NCI-H2107 (cell line): ENCODE measurements at places on chromosomes 13 and 19.

DNA sequence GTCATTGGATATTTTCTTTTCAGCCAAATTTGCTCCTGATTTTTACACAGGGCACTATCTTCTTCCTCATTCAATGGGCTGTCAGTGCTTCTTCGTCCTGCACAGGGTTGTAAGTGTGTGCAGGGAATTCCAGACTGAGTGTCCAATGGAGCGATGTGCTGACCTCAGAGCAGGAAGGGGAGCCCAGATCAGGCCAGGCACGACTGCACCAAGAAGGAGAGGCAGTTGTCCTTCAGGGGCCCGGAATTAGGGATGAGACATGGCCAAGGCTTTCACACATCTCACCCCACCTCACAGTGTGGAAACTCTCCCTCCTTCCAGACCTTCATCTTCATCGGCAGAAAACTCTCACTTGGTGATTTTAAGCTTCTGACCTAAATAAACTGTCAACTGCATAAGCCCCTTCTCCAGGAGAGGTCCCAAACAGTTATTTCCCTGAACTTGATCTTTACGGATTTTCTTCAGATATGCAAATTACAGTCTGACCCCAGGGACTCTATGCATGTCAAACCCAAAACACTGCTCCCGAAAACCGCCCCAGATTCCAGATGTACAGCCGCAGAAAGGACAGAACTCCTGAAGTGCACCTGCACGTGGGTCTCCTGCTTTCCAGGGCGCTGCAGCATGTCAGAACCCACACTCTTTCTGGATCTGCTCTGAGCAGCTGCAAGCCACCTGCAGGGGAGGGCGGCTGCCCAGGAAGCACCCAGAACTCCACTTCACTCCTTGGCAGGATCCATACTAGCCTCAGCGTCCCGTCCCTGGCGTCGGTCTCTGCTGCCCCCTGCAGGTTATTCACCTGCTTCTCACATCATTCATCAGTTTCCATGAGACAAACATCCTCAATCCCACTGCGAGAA, 625 bp upstream of the ZNF20 start:
- DNase-seq, result peak; percentile 69

DNA sequence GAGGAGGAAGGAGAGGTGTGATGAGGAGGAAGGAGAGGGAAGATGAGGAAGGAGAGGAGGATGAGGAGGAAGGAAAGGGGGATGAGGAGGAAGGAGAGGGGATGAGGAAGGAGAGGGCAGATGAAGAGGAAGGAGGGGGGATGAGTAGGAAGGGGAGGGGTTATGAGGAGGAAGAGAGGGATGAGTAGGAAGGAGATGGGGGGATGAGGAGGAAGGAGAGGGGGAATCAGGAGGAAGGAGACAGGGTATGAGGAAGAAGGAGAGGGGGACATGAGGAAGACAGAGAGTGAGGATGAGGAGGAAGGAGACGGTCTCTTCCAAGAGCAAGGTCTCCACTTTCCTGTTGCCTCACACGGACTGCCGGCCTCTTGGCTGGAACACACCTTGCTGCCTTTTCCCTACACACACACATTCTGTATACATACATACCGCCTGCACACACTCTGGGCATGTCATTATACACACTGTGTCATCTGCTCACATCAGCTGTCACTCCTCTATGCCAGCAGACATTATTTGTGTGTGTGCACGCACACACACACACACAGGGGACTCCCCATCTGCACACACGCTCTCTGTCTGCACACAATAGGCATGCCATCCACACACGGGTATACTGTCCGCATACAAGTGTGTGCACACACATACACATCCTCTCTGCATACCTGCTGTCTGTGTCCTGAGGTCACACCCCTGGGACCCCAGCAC, 11.1 kb upstream of the VSTM2B start:
- DNase-seq, result no peak

DNA sequence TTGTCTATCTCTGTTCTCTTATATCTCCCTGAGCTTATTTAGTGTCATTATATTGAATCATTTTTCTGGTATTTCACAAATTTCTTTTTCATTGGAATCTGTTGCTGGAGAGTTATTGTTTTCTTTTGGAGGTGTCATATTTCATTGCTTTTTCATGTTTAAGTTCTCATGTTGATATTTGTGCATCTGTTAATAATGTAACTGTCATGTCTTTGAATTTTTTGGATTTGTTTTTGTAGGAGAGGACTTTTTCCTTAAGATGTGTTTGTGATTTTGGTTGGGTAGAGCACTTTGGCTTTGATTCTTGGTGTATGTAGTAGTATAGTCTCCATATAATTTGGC, 64.0 kb downstream of the DNAJC3 start:
- no peak for DNase-seq

GRCh38 chr13:40271931-40272775, 394.3 kb downstream of the FOXO1 start:
- peak; percentile 7 for DNase-seq

- no peak for DNase-seq
These were observed 5.3 kb downstream of the SLC27A1 start for GRCh38 chr19:17475541-17476115.
